Astrocyte of the spinal cord (primary cell): ENCODE measurements at places on chromosomes 7 and 10.
A peak's percentile ranks its signal among the peaks of the same experiment; 100 is the strongest.

DNA sequence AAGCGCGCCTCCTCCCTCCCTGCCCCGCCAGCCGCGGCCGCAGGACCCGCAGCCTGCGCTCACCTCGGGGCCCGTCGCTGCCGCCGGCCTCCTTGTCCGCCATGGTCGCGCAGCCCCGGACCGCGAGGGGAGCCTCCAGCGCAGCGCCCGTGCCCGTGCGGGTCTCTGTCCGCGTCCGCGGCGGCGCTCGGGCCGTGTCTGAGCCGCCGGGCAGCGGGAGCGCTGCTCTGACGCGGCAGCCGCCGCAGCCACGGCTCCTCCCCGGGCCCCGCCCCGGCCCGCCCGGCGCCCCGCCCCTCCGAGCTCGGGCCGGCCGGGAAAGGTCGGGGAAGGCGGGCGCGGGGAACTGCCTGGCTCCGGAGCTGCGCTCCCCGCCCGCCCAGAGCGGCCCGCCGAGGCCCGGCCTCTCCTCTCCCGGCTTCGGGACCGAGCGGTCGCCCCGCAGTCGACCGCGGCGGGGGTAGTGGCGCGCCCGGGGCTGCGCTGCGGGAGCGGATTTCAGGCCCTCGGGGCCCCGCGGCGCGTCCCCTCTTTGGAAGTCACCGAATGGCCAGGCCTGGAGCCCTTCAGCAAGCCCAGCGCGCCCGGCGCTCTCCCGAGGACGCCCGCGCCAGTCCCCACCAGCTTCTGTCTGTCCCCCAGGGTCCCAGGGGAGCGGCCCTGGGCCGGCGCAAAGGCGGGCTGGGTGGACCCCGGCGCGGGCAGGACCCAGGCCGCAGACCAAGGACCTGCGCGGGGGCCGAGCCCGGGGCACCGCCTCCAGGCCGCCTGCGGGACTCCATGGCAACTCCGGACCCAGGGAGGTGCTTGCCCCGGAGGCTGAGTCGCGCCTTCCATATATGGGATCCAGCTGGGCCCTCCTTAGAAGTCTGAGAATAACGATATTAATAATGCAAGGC is at the start of gene HSPA12A:
TSS of gene HSPA12A (minus strand) at position 200 of the 899 bp plus-strand sequence. CDS start at position 103, 97 bp downstream.
- DNase-seq, result peak; percentile 69

DNA sequence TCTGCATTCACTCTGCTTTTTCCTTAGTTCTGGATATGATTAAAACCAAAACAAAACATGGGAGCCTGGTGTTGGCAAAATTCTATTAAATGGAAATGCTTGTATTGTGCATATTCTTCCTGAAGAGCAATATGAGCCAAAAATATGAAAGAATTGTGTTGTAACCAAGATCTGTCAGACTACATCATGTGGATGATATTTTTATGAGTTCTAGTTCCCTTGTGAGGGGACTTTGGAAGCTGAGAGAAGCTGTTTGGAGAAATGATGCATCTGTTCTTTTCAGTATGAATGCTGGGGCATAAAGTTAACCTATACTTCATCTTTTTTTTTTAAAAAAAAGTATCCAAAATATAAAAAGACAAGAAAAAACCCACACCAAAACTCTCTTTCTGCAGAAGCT is 782.7 kb downstream of the ANKRD7 start:
- no peak for DNase-seq

GRCh38 chr10:70779511-70780369 is 5.4 kb downstream of the TBATA start:
- DNase-seq, result no peak

DNA sequence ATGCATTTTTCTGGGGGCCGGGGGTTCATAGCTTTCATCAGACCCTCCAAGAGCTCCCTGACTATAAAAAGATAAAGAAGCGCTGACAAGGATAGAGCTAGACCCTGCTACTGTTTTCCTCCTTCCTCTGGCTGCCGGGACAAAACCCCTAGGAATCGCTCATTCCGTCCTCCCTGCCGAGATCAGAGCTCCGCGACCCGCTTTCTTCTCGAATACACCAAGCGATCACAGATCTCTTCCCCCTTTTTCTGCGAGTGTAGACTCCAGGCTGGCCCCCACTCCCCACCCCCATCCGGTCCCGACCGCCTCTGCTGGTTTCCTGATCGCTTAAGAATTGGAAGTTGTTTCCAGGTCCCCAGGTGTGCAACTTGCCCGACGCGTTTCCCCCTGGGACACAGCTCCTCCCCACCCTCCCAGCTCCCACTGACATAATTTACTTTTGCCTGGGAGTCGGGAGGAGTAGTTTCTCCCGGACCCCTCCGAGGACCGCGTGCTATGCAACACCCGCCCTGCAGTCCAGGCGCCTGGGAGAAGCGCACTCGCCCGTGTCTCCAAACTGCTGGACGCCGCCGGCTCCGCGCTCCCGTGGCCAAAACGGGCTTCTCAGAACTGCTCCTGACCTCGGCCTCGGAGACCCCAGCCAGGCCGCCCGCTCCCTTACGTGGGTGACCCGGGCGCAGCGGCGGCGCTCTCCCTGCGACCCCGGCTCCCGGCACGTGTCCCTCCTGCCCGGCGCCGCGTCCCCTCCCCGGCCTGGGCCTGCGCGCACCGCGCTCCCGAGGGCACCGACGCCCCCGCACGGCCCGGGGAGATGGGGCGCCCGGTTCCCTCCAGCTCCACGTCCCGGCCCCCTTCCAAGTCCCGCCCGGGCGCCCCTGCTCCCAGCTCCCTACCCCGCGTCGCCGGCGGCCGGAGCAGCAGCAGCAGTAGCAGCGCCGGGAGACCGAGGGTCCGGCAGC is 552 bp downstream of the IL15RA start:
- DNase-seq, result peak; percentile 37

DNA sequence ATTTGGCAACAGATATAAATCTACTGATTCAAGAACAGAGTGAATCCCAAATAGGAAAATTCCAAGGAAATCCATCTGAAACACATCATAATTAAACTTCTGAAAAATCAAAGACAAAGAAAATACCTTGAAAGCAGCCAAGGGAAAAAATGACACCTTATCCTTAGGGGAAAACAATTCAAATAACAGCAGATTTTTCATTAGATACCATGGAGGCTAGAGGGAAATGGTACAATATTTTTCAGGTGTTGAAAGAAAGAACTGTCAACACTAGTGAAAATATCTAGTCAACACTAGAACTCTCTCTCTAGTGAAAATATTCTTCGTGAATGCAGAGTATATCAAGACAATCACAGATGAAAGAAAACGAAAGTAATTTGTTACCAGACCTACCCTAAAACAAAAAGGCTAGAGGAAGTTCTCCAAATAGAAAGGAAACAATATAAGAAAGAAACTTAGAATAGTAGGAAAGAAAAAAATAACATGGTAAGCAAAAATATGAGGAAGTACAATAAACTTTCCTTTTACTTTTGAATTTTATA is 5.7 kb upstream of the FAM241B start:
- DNase-seq, result no peak

- DNase-seq, result peak; percentile 43
These were observed 568.1 kb upstream of the LRRN3 start for GRCh38 chr7:110522761-110523200.

GRCh38 chr10:97873569-97873968 is 23.9 kb downstream of the GOLGA7B start:
- DNase-seq, result no peak

GRCh38 chr7:27165089-27165995 is at the start of gene HOXA9:
TSS of gene HOXA9 (minus strand) at chr7:27165537. CDS start at chr7:27165457, 80 bp downstream.
- DNase-seq, result peak; percentile 83

DNA sequence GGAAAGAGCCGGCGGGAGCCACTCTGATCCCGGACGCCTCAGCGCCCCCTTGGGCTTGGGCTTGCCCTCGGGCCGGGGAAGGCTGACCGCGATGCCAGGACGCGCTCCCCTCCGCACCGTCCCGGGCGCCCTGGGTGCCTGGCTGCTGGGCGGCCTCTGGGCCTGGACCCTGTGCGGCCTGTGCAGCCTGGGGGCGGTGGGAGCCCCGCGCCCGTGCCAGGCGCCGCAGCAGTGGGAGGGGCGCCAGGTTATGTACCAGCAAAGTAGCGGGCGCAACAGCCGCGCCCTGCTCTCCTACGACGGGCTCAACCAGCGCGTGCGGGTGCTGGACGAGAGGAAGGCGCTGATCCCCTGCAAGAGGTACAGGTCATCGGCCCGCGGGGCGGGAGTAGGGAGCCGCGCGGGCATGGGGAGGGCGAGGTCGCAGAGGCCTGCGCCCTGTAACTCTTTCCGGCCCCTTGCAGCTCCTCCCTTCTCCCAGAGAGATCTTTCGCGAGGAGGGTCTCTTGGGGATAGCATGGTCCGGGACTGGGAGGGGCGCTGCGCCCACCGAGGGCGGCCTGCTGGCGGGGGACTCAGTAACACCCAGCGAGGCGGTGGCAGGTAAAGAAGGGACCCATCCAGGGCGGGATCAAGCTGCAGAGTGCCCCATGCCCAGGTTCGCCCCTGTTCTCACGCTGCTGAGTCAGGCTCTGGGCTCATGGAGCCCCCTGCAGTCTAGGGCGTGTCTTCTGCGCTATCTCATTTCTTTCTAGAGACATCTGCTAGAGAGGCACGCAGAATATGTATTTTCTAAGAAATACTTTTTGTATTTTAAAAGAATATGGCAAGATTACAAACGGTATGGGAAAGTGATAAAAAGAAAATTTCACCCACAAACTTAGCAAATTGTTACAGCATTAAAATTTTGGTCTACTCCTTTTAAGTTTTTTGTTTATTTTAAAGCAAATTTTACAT is 687 bp downstream of the EPDR1 start:
- DNase-seq, result peak; percentile 71

DNA sequence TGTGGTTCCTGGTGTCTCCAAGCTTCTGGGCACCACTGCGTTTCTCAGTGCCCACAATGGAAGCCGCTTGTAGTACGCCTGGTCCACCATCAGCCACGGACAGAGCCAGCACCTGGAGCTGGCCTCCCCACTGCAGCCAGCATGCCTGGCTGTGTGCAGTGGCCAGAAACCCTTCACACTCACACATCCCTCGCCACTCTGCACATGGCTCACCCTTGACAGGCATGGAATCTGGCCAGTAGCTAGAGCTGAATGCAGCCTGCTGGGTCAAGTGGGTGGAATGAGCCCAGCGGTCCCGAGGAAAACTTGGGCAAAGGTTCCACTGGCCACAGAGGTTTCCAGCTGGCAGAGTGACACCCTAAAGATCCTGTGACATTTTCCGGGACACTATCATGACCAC is 146.0 kb upstream of the ADO start:
- no peak for DNase-seq

DNA sequence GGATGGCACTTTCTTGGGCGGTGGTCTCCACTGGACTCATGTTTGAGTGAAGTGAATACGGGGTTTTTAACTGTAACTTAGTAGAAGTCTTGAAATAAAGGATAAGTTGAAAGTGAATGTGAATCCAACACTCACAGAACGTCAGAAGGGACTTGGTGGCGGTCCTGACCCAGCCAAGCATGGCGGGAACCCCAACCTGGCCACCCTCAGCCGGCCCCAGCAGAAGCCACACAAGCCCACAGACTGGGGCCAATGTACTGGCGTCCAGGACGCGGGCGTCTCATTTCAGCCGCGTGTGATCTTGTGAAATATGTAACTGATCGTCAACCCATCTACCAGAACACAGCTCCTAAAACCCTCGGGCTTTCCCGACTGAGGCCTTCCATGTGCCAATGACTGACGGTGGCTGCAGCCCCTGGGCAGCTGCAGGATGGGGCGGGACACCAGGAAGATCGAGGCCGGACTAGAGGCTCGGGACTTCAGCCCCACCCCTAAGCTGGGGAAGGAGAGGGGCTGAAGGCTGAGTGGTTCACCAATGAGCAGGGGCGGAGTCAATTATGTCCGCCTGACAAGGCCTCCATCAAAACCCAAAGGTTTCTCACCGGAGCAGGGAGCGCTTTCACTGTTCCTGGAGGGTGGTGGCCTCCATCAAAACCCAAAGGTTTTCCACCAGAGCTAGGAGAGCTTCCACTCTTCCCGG is 161.5 kb downstream of the MAD1L1 start:
- DNase-seq, result no peak

DNA sequence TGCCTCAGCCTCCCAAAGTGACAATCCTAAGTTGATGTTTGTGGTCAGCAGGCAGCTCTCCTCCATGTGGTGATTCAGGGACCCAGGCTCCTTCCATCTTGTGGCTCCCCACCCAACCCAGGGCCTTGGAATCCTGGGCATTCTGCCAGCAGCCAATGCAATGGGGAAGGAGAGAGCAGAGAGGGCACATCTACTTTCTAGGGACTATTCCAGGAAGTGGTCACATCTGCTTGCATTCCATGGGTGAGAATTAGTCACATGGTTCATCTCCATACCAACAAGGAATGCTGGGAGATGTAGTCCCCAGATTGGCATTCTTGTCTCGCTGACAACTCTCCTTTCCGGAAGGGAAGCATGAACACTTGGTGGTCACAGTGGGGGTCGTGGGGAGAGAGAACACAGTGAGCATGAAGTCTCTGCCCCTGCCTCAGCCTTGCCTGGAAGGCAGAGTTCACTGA is 9.9 kb upstream of the SRRM3 start:
- DNase-seq, result peak; percentile 22

DNA sequence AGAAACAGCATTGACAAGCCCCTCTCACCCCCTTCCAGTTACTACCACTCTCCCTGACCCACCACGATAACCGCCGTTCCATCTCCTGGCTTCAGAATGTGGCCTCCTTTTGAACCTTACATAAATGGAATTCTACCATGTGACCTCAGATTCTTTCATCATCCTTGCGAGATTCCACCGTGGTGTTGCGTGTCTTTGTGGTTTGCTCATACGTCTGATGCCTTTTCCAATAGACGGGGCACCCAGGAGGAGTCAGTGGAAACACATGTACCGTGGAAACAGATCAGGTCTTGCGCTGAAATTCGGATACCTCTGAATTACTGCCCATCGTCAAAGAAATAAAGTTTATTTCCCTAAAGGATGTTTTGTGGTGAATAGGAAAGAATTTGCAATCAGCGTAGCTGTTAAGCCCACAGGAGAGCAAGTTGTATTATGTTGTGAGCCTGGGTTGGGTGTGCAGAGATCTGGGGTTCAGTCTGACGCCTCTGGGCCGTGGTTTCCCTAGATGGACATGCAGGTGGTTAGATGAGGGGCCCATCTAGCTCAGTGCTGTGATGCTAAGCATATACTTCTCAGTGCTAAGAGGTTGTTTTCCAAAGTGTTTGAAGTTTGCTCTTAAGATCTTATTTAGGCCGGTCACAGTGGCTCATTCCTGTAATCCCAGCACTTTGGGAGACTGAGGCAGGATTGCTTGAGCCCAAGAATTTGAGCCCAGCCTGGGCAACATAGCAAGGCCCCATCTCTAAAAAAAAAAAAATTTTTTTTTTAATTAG is 29.1 kb downstream of the GTF2IRD1 start:
- peak; percentile 97 for DNase-seq

DNA sequence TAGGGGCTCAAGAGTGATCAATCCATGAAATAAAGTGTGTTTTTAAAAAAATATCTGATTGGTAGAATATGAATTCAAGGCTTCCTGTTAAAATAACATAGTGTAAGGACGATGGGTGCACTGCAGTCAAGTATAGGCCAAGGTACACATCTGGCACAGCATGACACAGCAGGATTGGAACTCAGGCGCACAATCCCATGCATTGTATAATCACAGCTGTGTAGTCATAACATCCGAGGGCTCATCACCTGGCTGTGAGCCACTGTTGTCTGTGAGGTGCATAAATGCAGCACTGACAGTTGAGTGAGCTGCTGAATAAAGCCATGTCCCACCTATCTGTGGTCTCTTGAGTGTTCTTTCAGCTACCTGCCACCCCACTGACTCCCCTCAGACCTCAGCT is 142.3 kb upstream of the HPS1 start:
- no peak for DNase-seq
